ENCODE measurements at places on chromosomes 16 and 17.

GRCh38 chr16:30398661-30399434 is 3.6 kb downstream of the ZNF48 start:
- DNase-seq: no peak

DNA sequence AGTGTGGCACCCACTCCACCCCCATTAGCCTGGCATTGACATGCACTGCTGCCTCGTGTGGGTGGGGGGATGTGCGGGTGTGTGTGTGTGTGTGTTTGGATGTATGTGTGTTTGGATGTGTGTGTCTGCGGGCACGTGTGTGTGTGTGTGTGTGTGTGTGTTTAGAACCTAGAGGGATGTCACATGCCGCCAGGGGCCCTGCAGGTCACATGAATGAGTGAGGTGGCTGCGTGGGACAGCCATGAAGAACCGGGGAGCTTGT is 9.0 kb downstream of the KATNB1 start:
- no peak for DNase-seq

- DNase-seq: no peak
These were observed 5.4 kb downstream of the C17orf99 start for GRCh38 chr17:78151514-78152008.

DNA sequence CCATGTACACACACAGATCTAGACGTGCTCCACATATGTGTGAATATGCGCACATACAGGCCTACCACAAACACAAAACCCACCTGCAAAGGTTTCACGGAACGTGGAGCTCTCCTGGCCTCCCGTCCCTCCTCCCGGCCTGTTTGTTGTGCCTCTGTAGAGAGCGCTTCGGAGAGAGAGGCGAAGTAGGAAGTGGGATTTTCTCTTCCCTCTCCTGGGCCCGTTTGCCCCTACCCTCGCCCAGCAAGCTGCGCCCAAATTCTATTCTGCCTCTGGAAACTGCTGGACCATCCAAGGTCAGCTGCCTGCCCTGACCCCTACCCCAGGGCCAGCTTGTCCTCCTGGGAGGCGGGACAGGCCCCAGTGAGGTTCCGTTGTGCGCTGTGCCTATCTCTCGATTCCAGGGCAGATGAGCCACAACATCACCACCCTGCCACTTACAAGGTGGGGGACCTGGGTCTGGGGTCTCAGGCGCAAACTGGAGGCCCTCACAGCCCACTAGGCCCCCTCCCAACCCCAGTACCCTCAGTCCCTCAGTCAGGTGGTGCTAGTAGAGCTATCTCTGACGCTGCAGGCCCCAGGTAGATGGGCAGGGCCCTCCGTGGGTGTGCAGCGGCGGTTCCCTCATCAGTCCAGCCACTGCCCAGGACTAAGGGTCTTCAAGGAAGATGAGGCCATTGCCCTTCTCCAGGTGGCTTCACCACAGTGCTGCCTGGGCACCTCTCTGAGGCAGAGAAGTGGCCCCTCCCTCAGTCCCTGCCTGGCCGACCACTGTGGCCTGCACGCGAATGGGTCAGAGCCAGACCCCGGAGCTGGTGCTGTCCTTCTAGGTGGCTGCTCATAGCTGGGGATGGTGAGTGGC is 54.2 kb downstream of the BEAN1 start:
- no peak for DNase-seq

DNA sequence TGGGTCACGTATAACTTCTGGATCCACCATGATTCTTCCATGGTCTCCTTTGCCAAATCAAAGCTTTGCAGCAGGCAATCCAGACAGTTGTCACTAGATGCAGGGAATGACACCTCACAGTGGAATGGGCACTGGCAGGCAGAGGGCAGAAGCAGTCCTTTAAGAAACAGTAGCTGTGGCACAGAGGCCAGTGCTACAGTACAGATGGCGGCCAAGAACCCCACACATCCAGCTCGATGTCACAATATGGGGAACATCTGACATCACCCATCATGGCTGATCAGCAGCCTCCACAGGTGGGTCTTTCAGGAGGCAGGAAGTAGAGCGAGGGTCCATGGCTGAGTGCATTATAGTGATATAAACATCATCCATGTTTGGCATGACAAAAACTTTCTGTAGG is 18.8 kb upstream of the ERN1 start:
- no peak for DNase-seq

- no peak for DNase-seq
These were observed 345.3 kb upstream of the TNRC6C start for GRCh38 chr17:77613218-77613617.

DNA sequence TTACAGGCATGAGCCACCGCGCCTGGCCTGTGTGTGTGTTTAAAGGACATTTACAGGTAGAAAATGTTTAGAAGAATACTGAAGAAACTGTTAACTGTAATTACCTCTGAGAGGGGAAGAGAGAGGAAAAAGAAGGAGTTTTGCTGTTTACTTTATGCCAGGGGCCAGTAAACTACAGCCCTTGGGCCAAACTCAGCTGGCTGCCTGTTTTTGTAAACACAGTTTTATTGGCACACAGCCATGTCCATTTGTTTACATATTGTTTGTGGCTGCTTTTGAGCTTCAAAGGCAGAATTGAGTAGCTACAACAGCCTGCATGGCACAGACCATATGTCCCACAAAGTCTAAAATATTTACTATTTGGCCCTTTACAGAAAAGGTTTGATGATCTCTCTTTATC is 76.4 kb downstream of the GPR139 start:
- DNase-seq: no peak

- DNase-seq: no peak
These were observed 82.9 kb downstream of the LMF1 start for GRCh38 chr16:887846-888245.

GRCh38 chr16:36336-36984 is 16.9 kb downstream of the POLR3K start:
- no peak for DNase-seq

GRCh38 chr16:64398793-64399192 is 723.1 kb downstream of the CDH11 start:
- no peak for DNase-seq

Measured in natural killer cell (primary cell).